ENCODE measurements at places on chromosomes 7 and 10.

- DNase-seq, result no peak
Measured at GRCh38 chr7:126696256-126697038, 556.3 kb downstream of the GRM8 start.

DNA sequence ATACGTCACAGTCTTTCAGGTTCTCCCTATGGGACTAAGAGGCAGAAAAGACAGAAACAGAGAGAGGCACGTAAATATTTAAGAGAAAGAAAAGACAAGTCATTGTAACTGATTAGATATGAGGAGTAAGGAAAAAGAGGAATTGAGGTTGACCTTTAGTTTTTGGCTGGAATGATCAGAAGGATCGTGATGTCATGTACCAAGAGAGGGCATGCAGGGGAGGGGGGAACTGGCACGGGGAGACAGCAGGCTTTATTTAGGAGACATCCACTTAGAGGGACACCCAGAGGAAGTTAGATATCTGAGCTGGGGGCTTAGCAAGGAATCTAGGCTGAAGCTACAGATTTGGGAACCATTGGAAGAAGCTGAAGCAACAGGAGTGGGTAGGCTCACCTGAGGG, 9.2 kb upstream of the LRRC20 start:
- no peak for DNase-seq

DNA sequence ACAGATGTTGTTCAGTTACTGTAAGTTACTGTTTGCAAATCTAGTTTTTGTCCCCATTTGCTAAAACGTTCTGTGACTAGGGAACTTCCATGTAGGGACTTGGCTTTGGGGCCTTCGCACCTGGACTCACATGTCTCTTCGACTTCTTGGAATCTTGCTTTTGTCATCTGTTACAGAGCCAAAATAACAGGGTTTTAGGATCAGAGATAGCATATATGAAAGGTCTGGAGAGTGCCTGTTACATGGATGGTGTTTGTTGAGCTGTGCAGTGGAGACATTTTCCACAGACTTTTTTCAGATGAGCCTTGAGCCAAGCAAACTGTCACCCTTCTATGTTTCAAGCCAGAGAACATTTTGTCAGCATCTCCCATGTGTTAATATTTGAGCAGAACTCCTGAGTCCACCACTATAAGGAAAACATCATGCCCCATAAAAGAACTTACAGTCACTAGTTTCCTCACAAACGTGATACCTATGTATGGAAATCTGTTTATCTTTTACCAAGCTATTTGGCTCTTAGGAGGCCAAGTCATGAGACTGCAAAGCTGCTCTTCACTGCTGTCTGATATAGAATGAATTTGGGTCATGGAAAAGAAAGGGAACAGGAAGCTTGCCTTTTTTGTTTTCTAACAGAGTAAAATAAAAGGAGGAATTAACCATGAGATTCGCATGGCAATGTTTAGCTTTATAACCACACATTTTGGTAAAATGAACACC, 818.6 kb upstream of the IGFBP3 start:
- DNase-seq, result no peak

GRCh38 chr10:120431251-120431651, 25.8 kb upstream of the PLPP4 start:
- no peak for DNase-seq

DNA sequence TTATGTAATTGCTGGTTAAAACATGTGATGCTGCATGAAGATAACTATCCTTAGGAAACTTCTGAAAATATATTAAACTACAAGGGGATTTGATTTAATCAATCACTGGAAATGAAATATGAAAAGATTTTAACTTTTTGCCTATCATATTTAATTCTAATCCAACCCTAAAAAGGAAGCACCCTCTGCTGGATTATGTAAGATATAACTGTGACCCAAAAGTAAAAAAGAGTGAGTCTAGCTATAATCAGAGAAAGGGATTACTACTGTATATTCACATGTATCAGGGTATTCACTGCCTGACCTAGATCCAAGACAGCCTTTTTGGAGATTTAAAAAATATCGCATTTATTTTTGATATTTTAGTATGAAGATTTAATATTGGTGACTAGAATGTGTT, 295.5 kb downstream of the MDFIC start:
- DNase-seq, result no peak

GRCh38 chr7:101882595-101883564, 65.5 kb downstream of the CUX1 start:
- no peak for DNase-seq

GRCh38 chr10:60717852-60718251, 60.4 kb upstream of the CDK1 start:
- no peak for DNase-seq

GRCh38 chr7:18995811-18996426, 121.5 kb downstream of the TWIST1 start:
- no peak for DNase-seq

- DNase-seq, result no peak
Measured at GRCh38 chr7:137881607-137882260, 35.0 kb upstream of the DGKI start.

GRCh38 chr7:54339073-54339472, 203.1 kb upstream of the VSTM2A start:
- DNase-seq, result no peak

GRCh38 chr7:149735181-149735602, 38.2 kb downstream of the ZNF467 start:
- DNase-seq, result no peak

- no peak for DNase-seq
Measured at GRCh38 chr7:128000048-128000447, 31.2 kb downstream of the LRRC4 start.

- DNase-seq, result no peak
Measured at GRCh38 chr7:41967156-41967555, 264.3 kb upstream of the INHBA start.

Measured in stimulated activated CD8-positive, alpha-beta memory T cell treated with anti-CD3 and anti-CD28 coated beads, Interleukin-15, amount 100 ng/mL, for 4 hours (primary cell).